CD8-positive, alpha-beta memory T cell (primary cell): ENCODE measurements at places on chromosomes 5 and 9. TPM values are rescaled to one million over a fixed set of nuclear protein-coding genes. Genes with fewer than 3 reads are reported as not detected.

GRCh38 chr5:162227075-162227474 is 159.5 kb downstream of the GABRG2 start:
- no peaks in the 10 kb centered on the region for H3K27me3 ChIP-seq
- no peak overlapping the region for H3K4me3 ChIP-seq
- H3K36me3 ChIP-seq: no peaks in the 10 kb centered on the region
- no peaks in the 10 kb centered on the region for H3K4me1 ChIP-seq
- no peak for DNase-seq
- H3K27ac ChIP-seq: no peak overlapping the region

DNA sequence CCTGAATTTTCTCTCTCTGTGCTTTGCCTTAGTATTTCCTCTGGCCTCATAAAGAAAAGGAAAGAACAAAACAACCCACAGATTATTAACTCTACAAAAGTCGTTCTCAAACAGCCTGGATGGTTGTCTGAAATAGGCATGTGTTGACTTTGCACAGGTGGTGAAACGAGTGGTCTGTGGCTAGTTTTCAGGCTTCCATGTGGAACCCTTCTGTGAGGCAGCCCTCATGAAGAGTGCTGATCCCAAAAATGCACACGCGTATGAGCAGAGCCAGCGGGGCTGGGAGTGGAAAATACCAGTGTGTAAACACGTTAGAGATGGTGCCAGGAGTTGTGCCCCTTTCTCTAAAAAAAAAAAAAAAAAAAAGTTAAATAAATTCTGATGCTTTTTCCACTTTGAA is 4.9 kb upstream of the PSAT1 start:
- no peak overlapping the region for H3K4me3 ChIP-seq
- no peaks in the 10 kb centered on the region for H3K27me3 ChIP-seq
- DNase-seq: no peak
- H3K4me1 ChIP-seq: no peaks in the 10 kb centered on the region
- no peaks in the 10 kb centered on the region for H3K36me3 ChIP-seq

The ANXA2R gene
- 55.9 TPM for polyA plus RNA-seq

The MLANA gene
- polyA plus RNA-seq: not detected

- no peaks in the 10 kb centered on the region for H3K36me3 ChIP-seq
- no peak overlapping the region for H3K4me3 ChIP-seq
- no peaks in the 10 kb centered on the region for H3K4me1 ChIP-seq
- no peak for DNase-seq
These were observed 211.8 kb downstream of the GRIA1 start for GRCh38 chr5:153702265-153702664.

DNA sequence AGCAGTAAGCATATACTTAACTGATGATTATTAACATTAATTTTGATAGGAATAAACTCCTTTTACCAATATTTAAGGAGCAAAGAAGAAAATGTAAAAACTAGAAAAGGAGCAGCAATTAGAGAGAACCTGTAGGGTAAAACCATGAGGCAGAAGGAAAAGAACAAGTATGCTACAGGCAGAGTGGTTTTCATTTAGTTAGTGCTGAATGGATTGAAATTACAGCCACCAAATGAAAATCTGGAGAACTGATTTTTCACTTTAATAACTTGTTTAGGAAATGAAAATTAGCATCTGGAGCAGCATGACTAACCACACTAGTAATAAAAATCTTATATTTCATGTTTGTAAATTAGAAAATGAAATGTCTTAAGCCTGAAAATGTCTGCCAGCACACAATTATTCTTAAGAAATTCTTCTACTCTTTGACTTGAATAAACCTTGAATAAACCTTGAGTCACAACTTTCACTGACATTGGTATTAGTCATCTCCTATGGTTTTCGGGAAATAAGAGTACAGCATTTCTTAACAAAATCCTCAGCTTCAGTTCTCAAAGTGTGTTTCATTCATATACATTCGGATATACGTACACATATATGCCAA is 1504.9 kb upstream of the C9orf72 start:
- H3K4me3 ChIP-seq: no peak overlapping the region
- no peak for DNase-seq
- H3K4me1 ChIP-seq: no peaks in the 10 kb centered on the region
- no peaks in the 10 kb centered on the region for H3K36me3 ChIP-seq
